ENCODE measurements at places on chromosomes 16 and 17.

- DNase-seq = peak; percentile 87
Observed at GRCh38 chr16:714558-715476, at the start of gene METRN. Gene METRN, plus strand, starts transcription at chr16:715118. Its CDS starts 172 bp downstream, at chr16:715290.

DNA sequence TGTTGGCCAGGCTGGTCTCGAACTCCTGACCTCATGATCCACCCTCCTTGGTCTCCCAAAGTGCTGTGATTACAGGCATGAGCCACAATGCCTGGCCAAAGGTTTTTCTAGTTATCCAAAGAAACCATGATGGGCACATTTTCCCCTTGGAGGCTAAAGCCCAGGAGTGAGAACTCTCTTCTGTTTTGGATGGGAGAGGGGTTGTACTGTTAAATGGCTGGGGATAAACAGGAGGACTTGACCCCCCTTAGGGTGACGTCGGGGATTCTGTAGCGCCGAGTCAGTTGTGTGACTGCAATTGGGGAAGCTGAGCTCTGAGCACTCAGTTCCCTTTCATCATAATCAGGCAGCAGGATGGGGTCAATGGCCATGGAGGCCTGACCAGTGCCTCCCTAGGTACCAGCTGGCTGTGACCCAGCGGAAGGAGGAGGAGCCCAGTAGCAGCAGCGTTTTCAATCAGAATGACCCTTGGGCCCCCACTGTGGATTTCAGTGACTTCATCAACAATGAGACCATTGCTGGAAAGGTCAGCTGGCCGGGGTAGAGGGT is 4.1 kb downstream of the AOC3 start:
- no peak for DNase-seq

- DNase-seq = no peak
Observed at GRCh38 chr17:58722696-58723095, 30.3 kb downstream of the RAD51C start.

- no peak for DNase-seq
Observed at GRCh38 chr16:13621639-13622038, 298.3 kb upstream of the ERCC4 start.

DNA sequence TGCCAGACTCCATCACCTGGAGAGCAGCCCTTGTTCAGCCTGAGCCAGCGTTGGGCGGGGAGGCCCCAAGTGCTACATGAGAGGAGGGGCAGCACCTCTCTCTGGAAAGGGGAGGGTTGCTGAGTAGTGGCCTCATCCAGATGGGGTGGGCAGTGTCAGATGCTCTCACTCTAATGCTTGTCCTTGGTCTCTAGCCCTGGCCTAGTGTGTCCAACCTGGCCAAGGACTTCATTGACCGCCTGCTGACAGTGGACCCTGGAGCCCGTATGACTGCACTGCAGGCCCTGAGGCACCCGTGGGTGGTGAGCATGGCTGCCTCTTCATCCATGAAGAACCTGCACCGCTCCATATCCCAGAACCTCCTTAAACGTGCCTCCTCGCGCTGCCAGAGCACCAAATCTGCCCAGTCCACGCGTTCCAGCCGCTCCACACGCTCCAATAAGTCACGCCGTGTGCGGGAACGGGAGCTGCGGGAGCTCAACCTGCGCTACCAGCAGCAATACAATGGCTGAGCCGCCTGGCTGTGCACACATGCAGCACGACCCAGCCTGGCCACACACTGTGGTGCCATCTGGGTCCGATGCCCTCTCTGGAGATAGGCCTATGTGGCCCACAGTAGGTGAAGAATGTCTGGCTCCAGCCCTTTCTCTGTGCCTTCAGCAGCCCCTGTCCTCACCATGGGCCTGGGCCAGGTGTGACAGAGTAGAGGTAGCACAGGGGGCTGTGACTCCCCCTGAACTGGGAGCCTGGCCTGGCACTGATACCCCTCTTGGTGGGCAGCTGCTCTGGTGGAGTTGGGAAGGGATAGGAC is 4.3 kb downstream of the CTRL start:
- no peak for DNase-seq

DNA sequence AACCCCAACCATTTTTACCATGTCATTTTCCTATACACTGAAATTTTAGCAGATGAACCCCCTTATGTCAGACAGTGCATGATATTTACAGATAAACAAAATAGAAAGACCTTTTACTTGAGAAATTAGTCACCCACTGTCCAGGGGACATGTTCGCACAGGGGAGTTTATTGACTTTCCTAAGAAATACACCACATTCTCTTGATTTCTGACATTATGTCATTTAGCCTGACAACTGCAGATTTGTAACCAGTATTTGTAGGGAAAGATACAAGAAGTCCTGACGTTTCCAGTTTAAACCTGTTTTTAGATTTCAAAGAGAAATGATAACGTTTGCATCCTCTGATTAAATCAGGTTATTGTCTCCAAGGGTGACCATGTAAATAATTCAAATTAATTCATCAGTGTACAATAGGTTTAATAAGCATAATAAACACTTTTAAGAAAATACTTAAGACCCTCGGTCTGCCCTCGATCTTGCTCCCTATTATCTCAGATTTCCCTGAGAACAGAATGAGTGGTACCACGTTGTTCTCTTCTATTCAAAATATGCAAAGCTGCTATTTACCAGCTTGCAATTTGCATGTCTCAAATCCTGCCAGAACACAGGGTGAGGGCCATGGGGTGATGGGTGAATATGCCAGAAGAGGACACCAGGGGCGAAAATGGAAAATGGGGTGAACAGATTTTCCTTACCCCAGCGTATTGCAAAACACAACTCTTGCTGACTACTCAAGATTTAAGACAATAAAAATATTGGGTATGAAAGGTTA is 2.1 kb upstream of the LYRM9 start:
- DNase-seq = no peak

GRCh38 chr17:31321481-31321880 is at the start of gene EVI2A:
Gene EVI2A, minus strand, starts transcription at chr17:31321622. Its CDS starts 2,609 bp downstream, at chr17:31319013.
- DNase-seq = no peak

- DNase-seq = no peak
Observed at GRCh38 chr17:83068641-83069570, 10.5 kb upstream of the METRNL start.

DNA sequence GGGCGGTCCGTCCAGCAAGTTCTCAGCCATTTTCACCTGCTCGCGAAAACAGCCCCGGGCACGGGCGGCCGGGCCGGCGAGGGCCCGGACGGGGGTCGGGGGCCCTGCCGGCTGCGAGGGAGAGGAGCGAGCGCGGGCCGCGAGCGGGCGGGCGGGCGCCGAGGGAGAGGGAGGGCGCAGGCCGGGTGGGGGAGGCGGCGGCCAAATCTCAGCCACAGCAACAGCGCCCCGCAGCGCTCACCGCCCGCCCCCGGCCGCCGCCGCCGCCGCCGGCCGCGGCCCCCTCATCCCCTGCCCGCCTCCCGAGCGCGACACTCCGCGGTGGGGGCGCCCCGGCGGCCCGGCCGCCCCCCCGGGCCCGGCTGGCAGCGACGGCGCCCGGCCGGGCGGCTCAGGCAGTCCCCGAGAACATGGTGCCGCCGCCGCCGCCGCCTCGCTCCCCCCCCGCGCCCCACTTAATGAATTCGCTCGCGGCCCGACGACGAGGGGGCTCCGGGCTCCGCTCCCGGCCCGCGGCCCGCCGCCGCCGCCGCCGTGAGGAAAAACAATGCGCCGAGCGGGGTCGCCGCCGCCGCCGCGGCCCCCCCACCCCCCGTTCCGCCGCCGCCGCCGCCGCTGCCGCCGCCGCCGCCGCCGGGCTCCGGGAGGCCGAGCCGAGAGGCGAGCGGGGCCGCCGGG is 487 bp downstream of the CREBBP start:
- no peak for DNase-seq

DNA sequence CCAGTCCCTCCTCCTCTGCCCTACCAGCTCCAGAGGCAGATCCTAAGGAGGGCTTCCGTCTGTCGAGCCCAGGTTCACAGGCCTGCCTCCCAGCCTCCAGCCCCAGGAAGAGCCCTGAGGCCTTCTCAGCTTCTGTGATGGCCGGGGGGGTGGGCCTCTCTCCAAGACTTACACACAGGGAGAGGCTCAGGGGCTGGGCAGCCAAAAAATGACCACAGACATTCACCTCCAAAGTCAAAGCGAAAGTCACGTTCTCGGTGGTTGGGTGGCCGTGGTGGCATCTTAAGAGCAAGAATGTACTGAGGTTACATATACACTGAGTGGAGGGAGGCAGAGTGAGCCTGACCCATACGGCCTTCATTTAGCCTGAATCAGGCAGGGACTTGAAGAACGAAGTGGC is 119.1 kb downstream of the CCDC182 start:
- DNase-seq = no peak

GRCh38 chr16:85554889-85555718 is 58.0 kb upstream of the GSE1 start:
- no peak for DNase-seq

- no peak for DNase-seq
Observed at GRCh38 chr17:80385046-80385445, 29.9 kb upstream of the ENDOV start.

DNA sequence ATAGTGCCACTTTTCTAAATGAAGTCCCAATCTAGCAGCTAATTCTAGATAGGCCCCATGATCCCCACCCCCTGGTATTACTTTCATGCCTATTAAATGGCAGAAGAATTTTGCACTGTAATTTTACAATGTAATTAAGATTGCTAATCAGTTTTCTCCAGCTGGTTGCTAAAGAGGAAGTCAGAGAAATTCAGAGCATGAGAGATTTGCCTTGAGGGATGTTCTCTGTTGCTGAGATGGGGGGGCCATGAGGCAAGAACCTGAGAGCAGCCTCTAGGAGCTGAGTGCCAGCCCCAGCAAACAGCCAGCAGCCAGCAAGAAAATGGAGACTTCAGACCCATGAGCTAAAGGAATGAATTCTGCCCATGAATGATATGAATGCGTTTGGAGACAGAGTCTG is 38.9 kb downstream of the SHCBP1 start:
- no peak for DNase-seq

DNA sequence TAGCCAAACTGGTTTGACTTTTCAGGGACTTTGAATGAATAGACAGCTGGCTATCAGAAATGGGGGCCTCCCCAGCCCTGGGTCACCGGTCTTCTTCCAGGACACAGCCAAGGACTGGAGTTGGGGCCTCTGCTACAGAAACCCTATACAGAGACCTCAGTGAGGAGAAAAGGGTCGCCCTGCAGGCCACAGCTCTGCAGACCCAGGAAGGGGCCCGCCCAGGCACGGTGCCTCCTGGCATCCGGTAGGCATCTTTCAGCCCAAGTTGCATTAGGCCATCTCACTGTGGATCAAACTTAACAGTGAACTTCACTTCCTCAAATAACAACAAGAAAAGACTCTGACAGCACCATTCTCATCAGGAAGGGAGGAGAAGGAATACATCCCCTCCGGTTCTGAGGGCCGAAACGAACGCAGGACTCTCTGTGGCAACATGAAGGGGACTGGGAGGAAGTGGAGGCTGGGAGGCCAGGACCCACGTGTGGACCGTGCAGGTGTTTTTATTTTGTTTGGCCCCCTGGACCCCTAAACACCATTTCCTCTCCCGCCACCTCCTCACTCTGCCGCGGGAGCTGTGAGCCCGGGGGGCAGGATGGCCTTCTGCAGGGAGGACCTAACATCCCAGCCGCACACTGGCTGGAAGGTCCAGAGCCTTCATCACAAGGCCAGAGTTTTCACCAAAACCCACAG is 7.2 kb downstream of the SLC38A10 start:
- DNase-seq = no peak

DNA sequence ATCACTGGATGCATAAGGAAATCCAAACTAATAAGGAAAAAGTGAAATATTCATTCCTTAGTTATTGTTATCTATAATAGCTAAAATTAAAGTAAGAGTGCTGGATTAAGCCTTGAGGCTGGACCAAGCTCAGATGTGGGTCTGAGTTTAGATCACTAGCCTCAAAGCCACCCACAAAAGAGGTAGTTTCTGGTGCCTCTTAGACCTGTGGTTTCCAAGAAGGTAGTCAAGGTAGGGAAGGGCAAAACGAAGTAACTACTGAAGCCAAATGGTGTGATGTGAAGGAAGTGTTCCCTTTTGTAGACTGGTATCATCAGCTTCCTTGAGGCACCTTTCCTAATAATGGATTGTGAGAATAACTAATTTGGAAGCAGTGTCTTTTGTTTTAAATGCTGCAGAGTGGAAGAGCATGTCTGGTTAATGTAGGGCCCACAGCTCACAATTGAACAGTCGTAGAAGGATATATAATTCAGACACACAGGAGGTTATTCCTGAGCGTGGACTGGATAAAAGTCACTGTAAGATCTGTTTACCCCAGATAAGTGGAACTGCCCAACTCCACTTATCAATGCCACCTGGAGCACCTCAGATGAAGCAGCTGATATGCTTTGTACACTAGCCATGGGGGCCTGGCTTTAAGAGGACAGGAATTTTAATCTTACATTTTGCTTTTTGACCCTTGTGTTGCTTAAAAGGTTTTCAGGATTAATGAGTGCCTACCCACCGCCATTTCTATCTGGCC is 31.7 kb upstream of the LCMT1 start:
- no peak for DNase-seq

DNA sequence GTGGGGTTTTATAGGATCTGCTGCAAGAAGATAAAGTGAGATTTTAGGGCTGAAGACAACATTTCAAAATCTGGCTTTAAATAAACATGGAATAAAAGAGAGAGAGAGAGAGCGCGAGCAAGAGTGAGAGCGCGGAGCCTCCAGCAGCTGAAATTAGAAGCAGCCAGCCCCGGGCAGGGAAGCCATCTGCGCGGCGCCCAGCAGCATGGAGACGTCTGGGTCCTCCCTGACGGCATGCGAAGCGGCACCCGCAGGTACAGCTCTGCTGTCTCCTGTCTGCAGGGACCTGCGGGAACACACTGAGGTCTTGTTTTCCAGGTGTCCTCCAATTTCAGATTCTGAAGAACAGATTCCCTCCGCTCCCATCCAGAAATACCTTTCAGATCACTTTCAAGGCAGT is 7.9 kb upstream of the BAIAP2 start:
- DNase-seq = no peak

DNA sequence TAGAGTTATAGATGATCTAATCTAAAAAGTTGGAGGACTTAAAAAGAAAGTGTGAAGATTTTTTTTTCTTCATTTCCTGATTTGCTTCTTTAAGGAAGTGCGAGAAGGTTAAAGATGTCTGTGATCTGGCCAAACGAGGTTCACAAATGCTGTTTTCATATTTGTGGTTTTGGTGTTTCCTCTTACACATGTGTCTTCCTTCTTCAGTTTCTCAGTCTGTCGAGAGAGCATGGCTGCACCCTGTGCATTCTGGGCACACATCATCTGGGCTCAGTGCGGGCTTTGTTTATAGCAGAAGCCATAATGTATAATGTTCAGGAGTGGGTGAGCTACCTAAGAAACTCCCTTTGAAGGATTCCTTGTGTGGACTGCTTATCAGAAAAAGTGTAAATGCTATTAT is 260.4 kb upstream of the TBX2 start:
- DNase-seq = no peak

GRCh38 chr17:39804839-39805238 is 59.3 kb downstream of the IKZF3 start:
- no peak for DNase-seq

- no peak for DNase-seq
Observed at GRCh38 chr17:36728030-36728991, 126.9 kb downstream of the MRM1 start.

GRCh38 chr16:23694644-23695373 is 16.1 kb downstream of the PLK1 start:
- DNase-seq = peak; percentile 58

- no peak for DNase-seq
Observed at GRCh38 chr16:30357085-30357714, 2.1 kb upstream of the CD2BP2 start.

Measured in neuronal stem cell (in vitro differentiated cells).